ENCODE measurements at places on chromosomes 11 and 22.

GRCh38 chr11:113908098-113908497, 3.5 kb downstream of the HTR3B start:
- no peak for DNase-seq

DNA sequence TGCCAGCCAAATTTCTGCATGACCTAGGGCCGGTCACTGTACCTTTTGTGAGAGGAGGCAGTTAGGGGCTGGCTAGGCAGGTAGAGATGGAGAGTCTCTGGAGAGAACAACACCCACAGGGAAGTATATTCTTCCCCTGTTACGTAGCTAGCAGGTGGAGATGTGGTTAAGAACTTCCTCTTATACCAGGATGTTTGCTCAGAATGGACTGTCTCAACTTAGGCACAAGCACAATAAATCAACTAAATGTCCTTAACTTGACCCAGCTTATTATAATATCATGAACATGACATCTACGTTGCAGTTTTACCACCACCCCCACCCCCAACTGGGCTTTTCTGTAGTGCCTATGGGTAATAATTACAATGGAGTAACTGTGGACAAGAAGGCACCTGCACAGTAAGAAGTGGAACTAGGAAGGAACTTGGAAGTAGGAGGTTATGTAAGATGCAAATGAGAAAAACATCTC, 60.7 kb upstream of the MPEG1 start:
- no peak for DNase-seq

- no peak for DNase-seq
Observed at GRCh38 chr11:113247966-113248365, 66.4 kb upstream of the TTC12 start.

GRCh38 chr11:92625894-92626293, 343.6 kb upstream of the MTNR1B start:
- DNase-seq = no peak

DNA sequence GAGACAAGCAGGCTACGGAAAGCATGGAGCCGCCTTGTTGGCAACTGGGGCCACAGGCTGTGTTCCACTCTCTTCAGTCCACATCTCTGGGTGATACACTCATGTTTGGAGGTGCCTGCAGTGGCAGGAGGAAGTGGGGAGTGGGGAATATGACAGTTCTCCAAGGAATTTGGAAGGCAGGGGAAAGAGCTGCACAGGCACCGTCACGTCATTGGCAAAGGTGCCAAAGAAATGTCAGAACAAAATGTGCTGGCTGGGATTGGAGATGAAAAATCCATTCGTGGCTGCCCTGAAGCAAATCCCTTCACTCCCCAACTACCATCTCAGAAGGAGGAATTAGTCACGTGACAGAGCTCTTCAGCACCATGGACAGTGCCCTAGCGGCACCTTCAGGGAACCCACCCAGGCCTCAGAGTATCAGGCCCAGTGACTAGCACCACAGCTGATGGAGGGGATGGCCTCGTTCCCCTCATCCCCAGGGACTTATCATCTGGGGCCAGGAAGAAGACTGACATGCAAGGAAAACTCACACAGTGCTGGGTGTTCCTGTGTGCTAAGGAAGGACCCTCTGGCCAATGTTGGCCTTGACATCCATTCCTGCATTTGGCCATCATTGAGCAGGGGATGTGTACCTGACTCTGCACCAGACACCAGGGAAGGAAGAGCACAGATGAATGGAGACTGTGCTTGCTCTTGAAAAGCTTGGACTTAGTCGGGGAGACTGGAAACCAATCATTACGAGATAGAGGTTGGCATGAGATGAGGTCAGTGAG, 48.5 kb upstream of the PRDM11 start:
- DNase-seq = no peak

- no peak for DNase-seq
Observed at GRCh38 chr11:69415411-69416142, 65.9 kb upstream of the LINC01488 start.

DNA sequence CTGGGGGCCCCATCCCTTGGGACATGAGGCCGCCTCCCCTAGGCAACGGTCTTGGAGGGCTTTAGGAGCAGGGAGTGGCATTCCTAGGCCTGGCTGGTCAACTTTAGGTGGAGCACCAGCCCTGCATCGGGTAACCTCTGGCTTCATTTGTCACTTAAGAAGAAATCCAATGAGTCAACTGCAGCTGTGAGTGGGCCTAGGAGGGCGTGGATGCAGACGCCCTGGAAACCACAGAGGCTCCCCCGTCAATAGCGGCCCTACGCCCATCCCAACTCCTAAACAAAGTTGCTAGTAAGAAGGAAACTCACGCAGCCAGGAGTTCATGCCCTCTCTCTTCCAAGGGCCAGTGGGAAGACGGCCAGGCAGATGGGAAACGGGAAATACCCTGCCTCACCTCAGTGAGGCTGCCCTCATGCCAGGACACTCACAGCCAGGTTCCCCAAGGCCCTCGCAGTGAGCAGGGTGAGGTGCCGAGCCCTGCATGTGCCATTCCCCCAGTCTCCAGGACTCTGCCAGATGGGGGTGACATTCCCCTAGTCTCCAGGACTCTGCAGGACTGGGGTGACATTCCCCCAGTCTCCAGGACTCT, 20.8 kb downstream of the BID start:
- DNase-seq = no peak
